B cell (primary cell): ENCODE measurements at places on chromosomes 4 and X.

- no peak for DNase-seq
These were observed 10.5 kb downstream of the KLF3 start for GRCh38 chr4:38674258-38675144.

DNA sequence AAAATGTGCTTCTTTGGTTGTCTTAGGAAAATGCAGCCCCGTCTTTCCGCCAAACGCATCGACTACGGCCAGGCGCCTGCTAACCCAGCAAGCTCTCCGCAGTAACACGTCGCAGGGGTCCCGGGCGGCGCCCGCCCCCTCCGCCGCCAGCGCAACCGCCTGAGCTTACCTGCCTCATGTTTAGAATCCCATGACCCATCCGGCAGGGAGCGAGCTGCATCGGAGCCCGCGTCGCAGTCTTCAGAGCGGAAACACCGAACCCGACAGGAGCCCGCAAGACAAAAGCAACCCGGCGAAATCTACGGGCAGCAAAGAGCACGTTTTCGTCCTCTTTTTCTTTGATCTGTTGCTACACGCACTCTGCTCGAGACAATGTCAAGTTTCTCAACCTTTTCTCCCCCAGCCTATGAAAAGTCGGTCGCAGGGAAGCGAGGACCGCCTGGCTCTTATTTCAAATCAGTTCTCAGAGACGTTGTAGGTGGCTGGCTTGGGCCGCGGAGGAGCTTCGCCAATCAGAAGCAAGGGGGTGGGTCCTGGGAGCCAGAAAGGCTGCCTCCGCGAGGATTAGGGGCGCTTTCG lies at the start of gene MID1:
Gene MID1 (minus strand): TSS at position 465 of the 579 bp plus-strand sequence. CDS start 53,038 bp downstream, outside the sequence.
- DNase-seq: peak; percentile 38

DNA sequence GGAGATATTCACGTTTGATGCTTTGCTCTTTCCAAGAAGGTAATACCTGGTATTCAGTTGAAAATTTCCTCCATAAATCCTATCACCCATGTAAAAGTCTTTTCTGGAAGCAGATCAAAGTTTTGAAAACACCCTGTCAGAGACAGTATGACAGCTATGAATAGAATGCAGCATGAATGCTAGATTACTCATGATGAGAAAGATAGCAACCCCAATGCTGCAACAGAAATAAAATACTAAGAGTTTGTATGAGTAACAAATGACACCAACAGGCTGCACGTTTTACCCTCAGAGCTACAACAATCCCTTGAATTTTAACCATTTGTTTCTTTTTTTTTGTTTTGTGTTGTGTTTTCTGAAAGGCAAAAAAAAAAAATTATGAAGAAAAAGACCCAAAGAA lies 108.6 kb downstream of the ARHGAP6 start:
- no peak for DNase-seq

- no peak for DNase-seq
These were observed 488.3 kb downstream of the CFAP47 start for GRCh38 chrX:36407836-36408235.

DNA sequence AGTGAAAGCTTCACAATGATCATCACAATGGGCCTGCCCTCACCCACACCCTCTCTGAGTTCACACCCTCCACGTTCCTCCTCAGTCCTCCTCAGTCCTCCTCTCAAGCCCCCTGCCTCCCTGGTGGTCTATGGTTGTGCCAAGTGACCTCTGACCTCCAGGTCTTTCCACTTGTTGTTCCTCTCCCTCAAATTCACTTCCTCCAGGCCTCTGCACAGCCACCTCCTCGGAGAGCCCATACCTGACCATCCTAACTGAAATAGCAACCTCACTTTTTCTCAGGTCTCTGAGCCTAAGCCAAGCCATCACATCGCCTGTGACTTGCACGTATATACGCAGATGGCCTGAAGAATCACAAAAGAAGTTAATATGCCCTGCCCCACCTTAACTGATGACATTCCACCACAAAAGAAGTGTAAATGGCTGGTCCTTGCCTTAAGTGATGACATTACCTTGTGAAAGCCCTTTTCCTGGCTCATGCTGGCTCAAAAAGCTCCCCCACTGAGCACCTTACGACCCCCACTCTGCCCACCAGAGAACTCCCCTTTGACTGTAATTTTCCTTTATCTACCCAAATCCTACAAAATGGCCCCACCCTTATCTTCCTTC lies 293.4 kb upstream of the TENM3 start:
- DNase-seq: no peak

- DNase-seq: no peak
These were observed 23.6 kb upstream of the GPR78 start for GRCh38 chr4:8556341-8557150.

GRCh38 chr4:109127866-109128265 lies 174.6 kb downstream of the COL25A1 start:
- no peak for DNase-seq

- DNase-seq: no peak
These were observed 387.5 kb upstream of the PPP1R2C start for GRCh38 chrX:43165343-43165920.

DNA sequence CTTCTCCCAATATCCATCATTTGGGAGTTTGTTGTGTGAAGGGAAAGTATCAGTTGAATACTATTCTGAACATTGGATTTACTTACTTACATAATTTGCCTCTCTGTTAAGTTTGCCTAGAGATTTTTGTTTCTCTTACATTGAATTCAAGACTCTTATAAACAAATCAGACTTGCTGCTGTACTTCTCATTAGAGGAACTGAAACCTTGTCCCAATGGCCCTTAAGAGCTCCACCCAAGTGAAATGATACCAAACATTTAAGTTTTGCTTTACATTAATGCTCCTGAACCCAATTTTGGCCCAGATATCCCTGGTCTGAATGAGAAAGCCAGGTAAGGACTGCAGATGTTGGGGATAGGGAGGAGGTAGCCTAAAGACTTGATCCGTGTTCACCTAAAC lies 32.0 kb downstream of the HAND2 start:
- DNase-seq: peak; percentile 43

DNA sequence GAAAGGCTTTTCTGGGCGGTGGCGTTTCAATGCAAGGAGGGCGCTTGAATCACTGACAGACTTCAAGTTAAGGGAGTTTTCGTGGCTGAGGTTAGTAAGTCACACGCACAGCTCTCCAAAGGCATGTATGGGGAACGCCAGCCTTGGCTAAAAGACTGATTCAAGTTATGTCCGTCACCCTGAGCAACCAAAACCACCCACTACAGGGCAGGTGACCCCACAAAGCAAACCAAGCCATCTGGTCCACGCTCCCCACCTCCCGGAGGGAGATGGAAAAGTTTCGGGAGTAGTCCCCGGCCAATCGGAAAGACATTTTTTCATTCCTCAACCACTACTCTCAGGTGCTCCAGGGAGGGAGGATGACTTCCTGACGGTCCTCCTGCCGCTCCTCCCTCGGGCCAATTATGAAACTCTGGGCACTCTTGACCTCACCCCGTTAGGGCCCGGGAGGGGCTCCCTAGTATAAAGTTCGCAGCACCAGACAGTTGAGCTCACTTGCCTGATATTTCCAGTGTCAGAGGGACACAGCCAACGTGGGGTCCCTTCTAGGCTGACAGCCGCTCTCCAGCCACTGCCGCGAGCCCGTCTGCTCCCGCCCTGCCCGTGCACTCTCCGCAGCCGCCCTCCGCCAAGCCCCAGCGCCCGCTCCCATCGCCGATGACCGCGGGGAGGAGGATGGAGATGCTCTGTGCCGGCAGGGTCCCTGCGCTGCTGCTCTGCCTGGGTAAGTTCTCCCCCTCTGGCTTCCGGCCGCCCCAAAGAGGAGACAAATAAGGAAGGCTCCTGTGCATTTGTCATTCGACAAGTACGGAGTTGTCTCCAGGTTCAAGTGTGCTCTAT lies at the start of gene EREG:
Gene EREG (plus strand): TSS at position 494 of the 840 bp plus-strand sequence. CDS start 164 bp downstream, at position 658.
- DNase-seq: peak; percentile 40

- DNase-seq: no peak
These were observed 214.8 kb downstream of the SPCS3 start for GRCh38 chr4:176534566-176534965.

GRCh38 chr4:8045909-8046308 lies 106.2 kb upstream of the AFAP1 start:
- no peak for DNase-seq

GRCh38 chr4:55910140-55910539 lies 38.6 kb upstream of the CEP135 start:
- DNase-seq: no peak

DNA sequence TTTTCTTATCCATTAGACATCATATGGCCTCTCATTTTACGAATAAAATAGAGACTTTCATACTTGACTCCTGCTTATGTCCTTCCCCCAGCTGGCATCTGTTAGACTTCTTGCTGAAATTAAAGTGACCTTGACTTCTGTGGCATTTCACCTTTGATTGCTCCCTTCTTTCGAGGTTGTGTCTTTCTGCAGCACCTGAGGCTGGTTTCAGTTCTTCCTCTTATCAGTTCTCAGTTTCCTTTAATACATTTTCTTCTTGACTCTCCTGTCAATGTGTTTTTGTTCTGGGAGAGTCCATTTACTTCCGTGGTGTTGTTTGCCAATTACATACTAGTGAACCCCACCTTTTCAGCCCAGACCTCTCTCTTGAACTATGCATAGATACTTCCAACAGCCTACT lies 81.6 kb downstream of the RBPJ start:
- DNase-seq: no peak

DNA sequence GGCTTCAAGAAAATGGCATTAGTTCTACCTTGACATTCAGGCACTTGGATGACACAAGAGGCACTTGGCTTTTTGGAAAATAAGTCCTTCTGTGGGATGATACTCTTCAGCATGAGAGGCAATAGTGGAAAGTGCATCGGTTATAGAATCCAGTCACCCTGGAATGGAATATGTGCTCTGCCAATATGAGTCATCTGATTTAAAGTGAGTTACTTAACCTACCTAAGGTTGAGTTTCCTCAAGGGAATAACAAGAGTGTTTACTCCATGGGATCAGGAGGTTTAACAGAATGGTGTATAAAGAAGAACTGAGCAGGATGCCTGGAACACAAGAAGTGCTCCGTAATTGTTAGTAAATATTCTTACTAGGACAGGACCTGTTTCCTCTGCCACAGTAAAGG lies 10.7 kb downstream of the SLC39A8 start:
- no peak for DNase-seq

GRCh38 chr4:139576219-139576618 lies 20.2 kb upstream of the SETD7 start:
- DNase-seq: no peak

- no peak for DNase-seq
These were observed 1.3 kb upstream of the CCNI start for GRCh38 chr4:77076889-77077635.

DNA sequence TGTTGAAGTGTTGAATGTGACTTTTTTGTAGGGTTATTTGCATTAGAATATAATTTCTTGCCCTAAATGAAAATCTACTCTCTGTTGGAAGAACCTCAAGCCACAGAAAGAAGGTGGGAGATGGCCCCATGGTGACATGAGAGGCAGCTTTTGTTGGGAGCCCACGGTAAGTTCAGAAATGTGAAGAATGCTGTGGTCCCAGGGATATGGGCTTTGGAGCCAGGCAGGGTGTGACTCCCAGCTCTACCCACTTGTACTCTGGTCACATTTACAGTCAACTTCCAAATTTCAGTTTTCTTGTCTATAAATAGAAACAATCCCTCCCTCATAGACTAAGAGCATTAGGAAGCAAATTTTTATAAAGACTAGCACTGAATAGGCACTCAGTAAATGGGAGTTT lies 177.8 kb downstream of the RAB28 start:
- DNase-seq: no peak

DNA sequence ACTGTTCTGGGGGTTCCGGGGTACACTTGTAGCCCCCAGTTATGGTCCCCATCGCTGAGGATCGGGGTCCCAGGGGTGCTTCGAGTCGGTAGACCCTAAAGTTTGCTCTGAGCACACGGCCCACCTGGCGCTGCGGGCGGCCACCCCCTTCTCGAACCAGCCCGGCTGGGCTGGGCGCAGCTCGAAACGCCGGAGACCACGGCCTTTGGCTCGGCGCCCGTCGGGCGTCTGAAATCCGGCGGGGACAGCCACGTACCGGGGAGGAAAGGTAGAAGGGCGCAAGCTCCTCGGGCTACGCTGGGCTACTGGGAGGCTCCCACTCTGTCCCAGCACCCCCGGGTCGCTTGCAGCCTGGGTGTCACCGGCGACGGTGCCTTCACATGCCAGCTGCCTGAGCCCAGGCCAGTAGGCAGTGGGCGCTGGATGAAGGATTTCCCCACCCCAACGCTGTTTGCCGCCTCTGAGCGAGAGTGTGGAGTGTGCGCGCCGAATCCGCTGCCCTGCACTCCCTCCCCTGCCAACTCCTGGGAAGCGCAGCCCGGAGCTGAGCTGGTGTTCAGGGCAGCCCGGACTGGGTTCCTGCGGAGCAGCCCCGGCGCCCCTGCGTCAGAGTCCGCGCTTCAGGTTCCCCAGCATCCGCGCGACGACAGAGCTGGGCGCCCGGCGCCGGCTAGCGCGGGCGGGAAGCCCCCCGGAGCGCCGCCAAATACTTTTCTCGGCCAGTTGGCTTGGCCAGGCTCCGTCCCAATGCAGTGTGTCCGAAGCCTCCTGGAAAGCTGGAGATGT lies 637 bp downstream of the MAMLD1 start:
- DNase-seq: peak; percentile 44

DNA sequence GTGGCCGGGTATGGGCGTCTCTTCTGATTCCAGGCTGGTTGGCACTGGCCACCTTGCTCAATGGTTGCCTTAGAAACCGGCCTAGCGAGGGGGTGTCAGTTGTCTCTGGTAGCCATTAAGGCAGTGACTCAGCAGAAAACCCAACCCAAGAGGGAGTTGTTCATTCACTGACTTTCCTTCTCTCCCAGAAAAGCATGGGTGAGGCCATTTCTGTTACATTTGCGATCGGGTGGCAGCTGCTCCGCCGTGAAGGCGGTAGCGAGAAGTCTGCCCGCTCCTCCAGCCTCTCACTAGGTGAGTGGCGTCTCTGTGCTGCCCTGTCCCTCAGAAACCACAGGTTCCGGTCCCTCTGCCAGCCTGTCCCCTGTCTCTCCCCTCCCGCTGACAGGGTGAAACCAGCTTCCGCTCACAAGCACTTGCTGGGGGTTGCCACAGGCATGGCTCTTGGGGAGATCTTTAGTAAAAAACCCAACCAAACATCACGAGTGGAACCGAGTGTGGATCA lies 17.4 kb downstream of the IRAK1 start:
- peak; percentile 48 for DNase-seq

- no peak for DNase-seq
These were observed 244.5 kb downstream of the DMD start for GRCh38 chrX:32966821-32967355.

DNA sequence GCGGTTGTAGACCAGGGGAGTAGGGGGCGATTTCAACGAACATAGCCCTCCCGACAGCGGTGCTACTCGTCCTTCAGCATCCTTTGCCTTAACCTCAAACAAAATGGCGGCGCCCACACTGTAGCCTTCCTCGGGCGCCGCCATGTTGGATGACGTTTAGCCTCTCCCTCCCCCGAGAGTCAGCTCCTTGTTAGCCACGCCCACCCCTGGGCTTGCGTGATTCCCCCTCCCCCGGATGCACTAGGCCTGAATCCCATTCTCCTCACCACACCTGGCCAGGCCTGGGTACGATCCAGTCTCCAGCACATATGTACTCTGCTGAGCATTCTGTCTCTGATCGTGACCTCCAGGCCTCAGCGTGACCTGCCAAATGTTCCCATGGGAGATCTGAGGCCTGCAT lies 49.0 kb upstream of the ZNF157 start:
- no peak for DNase-seq

- DNase-seq: no peak
These were observed 139.6 kb upstream of the WDR1 start for GRCh38 chr4:10256203-10256602.
